SJSA1 (cell line): ENCODE measurements at places on chromosomes 5 and 9. TPM values are rescaled to one million over a fixed set of nuclear protein-coding genes. Genes with fewer than 3 reads are reported as not detected.

DNA sequence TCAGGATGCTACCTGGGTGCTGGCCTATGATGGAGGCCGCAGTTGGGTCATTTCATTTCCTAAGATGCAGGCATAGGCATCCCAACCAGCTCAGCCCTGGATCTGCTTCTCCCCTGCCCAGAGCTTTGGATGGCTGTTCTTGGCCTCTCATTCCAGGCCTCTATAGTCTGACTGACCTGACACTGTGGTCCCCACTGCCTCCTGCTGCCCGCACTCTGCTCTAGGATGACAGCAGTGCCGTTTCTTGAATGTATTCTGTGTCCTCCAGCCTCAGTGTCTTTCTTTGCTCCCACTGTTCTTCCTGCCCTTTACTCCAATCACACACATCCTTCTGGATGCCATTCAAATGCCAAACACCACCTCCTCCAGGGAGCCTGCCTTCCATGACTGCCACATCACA, 235.7 kb downstream of the HSPA4 start:
- peak; percentile 46 for DNase-seq

- no peak for DNase-seq
These were observed 233.8 kb upstream of the TMEM161B start for GRCh38 chr5:88502179-88503040.

DNA sequence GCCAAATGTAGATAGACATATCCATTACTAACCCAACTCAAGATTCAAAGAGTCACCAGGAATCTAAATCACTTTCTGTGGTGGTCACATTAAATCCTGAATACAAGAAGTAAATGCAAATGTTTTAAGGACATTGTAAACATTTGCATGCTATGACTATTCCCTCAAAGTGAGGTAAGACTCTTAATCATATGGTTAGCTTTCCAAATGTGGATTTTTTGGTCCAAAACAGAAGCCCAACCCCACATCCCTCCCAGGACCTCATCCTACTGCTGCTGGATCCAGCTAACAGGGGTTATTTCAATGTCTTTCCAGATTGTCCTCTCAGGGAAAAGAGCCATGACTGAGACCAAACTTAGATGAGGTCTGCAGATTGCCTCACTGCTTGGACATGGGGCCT, 228.1 kb upstream of the PANK3 start:
- DNase-seq = no peak

DNA sequence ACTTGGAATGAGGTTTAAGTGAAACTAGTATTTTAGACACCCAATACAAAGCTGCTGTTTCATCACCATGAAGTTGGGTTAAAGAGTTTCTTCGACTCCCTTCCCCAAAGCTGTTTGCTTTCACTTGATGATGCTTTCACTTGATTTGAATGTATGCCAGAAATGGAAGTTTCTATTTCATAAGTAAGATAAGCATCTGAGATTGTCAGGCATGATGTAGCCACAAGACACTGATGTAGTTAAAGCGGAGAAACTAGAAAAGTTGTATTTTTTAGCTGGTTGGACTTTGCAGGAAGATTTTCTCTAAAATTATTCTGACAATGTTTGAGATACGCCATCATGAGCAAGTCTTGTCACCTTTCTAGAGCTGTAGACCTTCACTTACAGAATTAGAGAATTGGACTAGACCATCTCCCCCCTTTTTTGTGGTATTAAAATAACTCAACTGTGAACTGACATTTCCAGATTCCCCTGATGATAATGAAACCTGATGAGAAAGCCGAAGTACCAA, 20.0 kb downstream of the MOCS2 start:
- DNase-seq = no peak

DNA sequence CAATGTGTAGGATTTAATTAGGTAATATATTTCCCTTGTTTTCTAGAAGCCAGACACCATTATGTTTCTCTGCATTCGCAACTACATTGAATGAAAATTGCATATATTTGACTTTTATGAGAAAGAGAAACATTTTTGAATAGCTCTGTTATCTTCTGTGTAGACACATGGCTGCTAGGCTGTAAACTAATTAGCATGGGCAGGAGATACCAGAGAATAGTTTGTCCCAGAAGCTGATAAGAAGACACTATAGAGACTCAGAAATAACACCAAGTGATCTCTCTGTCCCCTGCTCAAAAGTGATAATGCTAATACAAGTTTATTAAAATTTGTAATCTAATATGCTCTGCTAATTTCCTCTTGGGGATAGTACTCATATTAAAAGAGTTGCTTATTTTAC, 198.0 kb upstream of the TUSC1 start:
- DNase-seq = no peak

GRCh38 chr5:18465833-18466681, 831.8 kb downstream of the TAF11L14 start:
- peak; percentile 61 for DNase-seq

DNA sequence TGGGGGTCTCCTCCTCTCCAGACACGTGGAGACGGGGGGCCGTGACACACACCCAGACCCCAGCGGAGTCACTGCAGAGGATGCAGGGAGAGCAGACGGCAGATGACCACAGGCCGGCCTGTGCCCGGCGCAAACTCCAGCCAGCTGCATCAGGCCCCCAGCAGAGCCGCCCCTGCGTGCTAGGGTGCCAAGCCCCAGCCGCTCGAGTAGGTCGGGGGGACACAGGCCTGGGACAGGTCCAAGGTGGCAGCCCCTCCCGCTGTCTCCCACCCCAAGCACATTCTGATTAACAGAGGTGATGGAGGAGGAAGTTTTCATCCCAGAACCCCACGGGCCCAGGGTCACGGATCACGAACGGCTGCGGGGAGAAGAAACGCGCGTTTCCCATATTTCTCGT, 14.4 kb downstream of the NACC2 start:
- no peak for DNase-seq

DNA sequence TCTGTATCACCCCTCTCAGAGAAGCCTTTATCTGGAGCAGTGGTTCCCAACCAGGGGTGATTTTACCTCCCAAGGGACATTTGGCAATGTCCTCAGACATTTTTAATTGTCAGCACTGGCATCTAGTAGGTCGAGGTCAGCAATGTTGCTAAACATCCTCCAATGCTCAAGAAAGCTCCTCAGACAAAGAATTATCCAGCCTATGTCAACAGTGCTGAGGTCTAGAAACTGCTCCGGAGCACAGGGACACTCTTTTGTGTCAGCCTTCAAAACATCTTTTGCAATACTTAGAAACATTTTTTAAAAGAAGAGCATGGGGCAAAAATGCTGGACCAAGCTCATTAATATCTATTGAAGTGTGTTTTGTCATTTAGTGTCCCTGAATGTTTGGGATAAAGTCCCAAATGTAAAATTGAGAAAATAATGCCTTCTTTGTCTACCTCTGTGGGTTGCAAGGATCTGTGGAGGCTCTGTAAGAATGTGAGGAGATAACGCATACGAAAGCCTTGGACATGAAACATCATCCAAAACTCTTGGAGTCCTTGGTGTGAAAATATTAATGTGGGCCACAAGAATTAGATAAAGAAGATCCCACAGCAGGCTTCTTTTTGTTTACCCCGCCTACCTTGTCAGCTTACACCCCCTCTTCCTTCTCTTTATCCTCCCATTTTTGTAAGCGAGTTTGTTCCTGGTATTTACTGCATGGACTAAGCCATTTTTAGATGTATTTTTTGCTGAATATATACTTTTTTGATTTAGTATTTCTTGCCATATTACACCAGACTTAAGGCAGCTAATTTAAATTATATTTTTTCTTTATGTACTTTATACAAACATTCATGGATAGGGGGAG, 193.5 kb downstream of the CD180 start:
- DNase-seq = no peak

- no peak for DNase-seq
These were observed 246.6 kb downstream of the SLCO4C1 start for GRCh38 chr5:102049517-102049916.

DNA sequence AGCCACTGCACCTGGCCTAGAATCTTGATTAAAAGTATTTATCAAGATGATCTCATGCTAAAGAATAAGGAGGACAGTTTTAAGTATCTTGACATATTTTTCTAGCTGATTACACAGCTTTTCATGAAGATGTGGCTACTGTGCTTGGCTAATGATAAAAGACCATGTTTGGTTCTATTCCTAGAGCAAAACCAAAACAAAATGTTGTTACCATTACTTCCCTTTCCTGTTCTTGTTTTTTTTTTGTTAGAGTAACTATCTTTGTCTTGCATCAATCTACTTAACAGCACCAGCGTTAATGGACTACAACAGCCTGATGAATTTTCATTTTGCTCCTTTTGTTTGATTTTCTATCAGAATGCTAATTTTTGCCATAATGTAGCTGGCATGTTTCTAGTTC, 86.2 kb upstream of the DHFR start:
- DNase-seq = no peak

- no peak for DNase-seq
These were observed 1.7 kb downstream of the ACTL7B start for GRCh38 chr9:108854094-108854493.

DNA sequence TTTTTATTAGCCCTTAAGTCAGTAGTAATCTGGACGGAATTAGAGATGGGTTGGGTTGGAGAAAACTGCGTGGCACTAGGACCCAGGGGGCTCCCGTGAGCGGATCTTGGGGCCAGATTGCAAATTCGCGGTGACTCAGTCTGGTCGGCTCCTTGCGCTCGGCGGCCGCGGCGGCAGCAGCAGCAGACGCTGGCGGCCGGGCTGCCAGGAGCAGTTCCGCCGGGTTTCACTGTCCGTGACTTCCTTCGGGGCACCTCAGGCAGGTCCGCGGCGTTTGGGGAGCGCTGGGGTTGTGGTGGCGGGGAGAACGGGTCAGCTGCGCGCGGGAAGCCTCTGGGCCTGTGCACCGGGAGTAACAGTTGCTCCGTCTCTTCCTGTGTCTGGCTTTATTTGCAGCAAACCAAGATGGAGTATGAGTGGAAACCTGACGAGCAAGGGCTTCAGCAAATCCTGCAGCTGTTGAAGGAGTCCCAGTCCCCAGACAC, 31.6 kb downstream of the TNPO1 start:
- peak; percentile 92 for DNase-seq

- DNase-seq = no peak
These were observed 569.9 kb downstream of the RAB3C start for GRCh38 chr5:59152701-59153245.

DNA sequence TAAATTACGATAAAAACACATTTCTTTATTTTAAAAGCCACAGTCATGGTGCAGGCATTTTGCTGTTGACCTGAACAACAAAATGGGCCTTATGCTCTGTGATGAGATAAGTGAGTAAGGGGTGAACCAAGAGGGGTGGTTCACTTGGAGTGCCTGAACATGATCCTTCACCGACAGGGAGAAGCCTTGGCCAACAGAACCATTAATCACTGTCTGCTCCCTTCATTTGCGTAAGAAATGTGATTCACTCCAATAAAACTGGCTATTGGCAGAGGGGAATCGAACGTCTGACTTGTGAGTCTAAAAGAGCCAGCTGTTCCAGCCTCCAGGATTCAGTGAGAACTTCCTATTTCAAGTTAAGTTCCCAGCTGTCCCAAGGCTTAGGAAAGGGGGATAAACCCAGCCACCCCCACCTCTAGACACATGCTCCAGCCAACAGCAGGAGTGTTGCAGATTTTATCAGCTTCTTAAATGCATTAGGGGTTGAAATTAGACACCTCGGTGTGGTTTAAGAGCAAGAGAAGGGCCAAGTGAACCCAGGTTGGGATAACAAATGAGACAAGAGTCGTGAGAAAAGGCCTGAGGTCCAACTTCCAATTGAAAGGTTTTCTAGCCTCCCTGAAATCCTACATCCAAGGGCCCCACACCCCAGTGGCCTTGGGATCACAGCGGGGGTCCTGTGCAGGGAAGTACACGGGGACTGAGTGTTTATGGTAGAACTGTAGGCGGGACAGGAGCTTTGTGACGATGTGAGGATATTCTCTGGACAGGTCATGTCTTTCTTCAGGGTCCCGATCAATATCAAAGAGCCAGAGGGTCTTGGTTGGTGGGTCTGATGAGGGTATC, 131.4 kb upstream of the LHFPL2 start:
- no peak for DNase-seq

FAM114A2 gene
- 36.6 and 49.1 TPM in 2 replicates for total RNA-seq

PRRX2 gene
- total RNA-seq = 9.8 and 14.0 TPM in 2 replicates

HSPA9 gene
- 478 and 665 TPM in 2 replicates for total RNA-seq

ACTBL2 gene
- total RNA-seq = not detected in 2 replicates

PCDH12 gene
- not detected in 2 replicates for total RNA-seq

RGS7BP gene
- 0.03 TPM in 1 of 2 replicates, not detected in the other for total RNA-seq

ARHGEF37 gene
- total RNA-seq = 0.25 and 0.32 TPM in 2 replicates

EIF4E1B gene
- not detected in 2 replicates for total RNA-seq
